ENCODE measurements at places on chromosomes 1 and 21.

DNA sequence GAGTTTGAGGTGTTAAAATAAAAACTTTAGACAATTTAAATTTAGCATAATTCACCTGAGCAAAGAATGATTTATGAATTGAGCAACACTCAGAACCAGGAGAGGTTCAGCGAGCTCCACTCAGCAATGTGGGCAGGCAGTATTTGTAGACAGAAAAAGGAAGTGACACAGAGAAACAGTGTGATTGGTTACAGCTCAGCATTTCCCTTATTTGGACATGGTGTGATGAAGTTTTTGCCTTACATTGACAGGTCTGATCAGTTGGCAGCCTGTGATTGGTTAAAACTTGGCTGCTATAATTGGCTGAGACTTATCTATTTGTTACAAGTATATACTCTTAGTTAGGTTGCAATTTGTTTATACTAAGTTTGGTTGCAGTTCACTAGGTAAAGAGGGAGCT is 621.2 kb upstream of the PRMT6 start:
- no peak for DNase-seq

- DNase-seq, result no peak
Observed at GRCh38 chr1:176220100-176220689, 13.1 kb upstream of the COP1 start.

GRCh38 chr1:67514786-67515185 is 84.6 kb upstream of the SERBP1 start:
- no peak for DNase-seq

- no peak for DNase-seq
Observed at GRCh38 chr1:244603498-244603897, 49.4 kb upstream of the DESI2 start.

GRCh38 chr1:223017291-223017690 is 125.8 kb downstream of the TLR5 start:
- no peak for DNase-seq

DNA sequence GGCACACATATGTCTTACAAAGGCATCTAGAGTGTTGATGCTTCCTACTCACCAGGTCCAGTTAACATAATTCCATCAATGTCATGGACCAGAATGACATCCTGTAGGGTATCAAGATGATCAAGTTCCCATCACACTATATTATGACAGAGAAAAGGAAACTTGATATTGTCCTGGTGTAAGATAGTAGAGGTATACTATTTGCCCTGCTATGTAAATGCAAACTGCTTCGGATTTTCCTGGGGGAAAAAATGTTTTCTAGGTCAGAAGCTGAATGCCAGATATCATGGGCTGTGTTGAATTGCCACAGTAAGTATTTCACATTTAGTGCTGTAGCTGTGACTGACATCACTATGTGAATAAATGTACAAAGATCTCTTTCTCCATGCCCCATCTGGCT is 16.2 kb upstream of the HYI start:
- DNase-seq, result no peak

DNA sequence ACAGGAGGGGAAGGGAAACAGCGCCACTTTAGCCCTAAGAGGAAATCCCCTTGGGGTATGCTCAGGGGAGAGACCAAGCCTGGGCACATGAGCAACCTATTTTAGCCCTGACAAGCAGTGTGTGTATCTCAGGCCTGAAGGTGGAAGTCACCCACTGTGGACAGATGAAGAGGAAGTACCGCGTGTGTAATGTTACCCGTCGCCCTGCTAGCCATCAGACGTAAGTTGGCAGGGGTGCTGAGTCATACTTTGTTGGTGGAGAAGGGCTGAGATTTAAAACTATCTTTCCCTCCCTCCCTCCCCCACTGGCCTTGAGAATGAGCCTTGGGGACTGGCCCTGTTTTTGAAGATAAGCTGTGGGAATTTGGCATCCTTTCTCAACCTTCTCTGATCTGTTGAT is 11.2 kb downstream of the AGO1 start:
- no peak for DNase-seq

DNA sequence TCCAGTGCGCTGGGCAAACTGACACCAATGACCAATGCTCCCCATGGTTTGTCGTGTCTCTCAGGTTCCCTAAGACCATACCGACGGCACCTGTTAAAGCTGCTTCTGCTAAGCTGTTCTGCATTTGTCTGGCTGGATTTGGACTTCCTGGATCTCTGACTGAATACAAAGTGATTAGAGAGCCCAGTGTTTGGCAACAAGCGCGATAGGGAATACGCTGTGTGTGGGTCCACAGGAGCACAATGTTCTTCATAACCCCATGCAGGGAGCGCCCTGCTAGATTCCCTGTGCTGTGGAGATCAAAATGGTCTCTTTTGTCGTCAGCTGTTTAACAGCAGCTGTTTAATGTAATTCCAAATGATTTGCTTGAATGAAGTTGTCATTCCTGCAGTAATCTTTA is 26.0 kb upstream of the ESRRG start:
- no peak for DNase-seq

DNA sequence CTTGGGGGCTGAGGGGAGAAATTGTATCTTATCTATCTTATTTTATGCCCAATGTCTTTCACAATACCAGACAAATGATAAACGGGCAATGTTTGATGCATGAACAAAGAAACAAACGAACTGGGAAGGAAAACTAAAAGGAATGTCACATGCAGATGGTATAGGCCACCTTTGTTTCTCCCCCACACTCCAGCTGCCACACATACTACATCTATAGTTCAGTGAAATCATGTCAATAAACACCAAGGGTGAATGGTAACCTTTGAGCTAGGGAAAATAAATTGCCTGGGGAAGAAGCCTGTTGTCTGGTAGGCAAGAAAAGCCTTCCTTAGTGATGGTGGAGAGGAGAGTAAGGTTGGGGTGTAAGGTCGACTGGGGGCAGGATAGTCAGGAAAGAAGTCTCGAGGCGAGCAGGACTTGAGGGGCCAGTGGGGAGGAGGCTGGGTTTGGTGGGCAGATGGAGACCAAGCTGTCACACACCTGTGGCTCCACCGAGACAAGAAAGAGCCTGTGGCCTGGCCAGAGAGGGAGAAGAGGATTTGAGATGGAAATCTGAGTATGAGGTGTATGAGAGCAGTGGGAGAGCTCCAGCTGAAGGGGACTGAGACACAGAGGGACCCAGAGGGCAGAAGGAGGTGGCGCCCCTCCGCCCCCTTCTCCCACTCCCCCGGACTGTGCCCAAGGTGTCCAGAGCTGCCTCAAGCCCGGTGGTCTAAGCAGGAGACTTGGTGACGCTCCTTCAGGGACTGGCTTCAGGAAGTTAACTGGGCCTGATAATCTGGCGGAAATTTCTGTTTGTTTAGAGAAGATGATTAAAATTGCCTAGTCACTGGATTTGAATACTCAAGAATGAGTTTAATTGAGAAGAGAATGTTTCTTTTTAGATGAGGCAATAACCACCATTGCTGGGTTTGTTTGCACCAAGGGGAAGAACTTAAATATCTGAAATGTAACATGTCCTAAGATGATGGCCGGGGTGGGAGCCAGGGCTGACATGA is 37.3 kb downstream of the ATF3 start:
- no peak for DNase-seq

DNA sequence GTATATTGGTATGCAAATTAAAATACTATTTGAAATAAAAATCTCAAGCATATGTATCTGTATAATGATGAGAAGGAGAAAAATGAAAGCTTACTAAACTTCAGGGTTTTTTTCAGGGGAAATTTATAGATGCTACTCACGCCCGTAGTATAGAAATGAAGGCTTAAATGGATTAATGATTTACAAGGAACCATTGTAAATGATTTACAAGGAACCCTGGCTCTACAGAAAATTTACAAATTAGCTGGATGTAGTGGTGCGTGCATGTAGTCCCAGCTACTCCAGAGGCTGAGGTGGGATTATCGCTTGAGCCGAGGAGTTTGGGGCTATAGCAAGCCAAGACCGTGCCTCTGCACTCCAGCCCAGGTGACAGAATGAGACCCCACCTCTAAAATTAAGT is 150.5 kb downstream of the PCBP3 start:
- DNase-seq, result no peak

GRCh38 chr1:167841530-167841929 is 72.4 kb downstream of the ADCY10 start:
- no peak for DNase-seq

DNA sequence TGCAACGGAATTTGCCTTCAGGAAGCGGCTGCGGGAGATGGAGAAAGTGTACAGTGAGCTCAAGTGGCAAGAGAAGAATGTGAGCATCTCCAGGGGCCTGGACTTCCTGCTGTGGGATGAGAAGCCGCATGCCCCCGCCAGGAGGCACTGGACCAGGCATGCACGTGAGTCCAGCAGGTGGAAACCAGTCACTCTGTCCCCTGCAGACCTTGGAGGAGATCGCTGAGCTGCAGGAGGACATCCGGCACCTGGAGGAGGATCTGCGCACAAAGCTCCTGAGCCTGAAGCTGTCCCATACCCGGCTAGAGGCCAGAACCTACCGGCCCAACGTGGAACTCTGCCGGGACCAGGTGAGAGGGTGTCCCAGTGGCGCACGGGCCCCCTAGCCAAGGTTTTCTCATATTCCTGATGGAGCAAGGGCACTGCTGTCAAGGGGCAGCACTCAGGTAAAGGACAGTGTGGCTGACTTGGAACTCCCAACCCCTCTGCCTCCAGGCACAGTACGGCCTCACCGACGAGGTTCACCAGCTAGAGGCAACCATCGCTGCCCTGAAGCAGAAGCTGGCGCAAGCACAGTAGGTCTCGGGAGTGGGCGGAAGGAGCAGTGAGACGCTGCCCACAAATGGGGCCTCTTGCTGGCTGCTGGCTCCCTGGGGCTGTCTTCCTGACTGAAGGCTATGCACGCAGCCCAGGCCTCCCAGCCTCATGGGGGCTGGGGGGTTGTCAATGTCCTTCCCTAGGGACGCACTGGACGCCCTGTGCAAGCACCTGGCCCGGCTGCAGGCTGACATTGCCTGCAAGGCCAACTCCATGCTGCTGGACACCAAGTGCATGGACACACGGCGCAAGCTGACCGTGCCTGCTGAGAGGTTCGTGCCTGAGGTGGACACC is 1.2 kb upstream of the ADPRS start:
- no peak for DNase-seq

- DNase-seq, result no peak
Observed at GRCh38 chr1:60672449-60672848, 409.9 kb upstream of the NFIA start.

- DNase-seq, result no peak
Observed at GRCh38 chr1:23816906-23817305, 8.3 kb downstream of the HMGCL start.

DNA sequence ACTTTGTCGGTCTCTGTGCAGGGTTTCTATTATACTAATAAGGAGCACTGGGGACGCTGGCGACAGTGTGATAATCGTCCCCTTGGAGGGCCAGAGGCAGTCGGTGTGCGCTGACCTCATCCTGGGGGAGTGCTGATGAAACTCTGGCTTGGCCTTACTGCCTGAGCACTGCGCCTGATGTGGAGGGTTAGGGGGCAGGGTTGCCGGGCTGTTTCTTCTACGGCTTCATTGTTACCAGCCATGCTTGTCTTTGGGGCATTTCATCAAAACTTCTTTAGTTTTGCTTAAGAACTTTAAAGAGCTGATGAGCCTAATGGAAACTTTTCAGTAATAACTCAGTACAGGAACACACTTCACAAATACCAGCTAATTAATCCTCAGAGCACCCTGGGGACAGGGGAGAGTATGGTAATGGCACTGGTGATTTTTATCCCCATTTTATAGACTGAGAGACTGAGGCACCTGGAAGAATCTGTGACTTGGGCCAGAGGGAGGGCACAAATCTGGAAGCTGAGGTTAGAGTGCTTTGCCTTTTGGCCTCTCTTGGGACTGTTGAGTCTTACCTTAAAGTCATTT is 81.8 kb downstream of the PEX14 start:
- no peak for DNase-seq

- DNase-seq, result no peak
Observed at GRCh38 chr1:99808391-99809115, 41.6 kb upstream of the AGL start.

DNA sequence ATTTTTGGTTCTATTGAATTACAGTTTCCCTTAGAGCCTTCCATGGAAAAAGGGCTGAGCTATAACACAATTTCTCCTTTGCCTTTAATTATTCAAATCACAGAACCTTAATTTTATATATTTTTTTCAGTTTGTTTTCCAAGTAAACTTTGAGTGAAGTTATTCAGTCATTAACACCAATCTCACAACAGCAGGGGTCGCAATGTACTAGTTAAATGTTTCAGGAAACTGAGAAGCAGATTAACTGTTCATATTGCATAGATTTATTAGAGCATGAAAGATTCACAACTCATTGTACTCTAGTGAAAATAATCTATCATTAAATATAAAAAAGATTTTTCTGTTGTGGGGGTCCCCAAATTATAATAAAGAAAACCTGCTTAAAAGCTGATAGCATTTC is 64.1 kb downstream of the KIFAP3 start:
- DNase-seq, result no peak

DNA sequence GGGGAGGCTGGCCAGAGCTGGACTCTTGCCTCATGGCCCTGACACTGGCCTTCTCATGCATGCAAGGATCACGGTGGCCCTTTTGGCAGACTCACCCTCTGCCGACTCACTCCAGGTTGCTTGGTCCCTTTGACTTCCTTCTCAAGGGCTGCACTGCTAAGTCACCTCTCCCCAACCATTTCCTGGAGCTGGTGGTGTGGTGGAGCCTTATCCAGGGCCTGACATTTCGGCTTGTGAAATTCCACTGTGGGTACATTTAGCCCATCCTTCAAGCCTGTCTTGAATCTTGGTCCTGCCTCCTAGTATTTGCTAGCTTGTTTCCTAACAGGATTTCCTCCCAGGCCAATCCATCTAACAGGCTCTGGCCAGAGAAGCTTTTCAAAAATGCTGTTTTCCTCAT is 52.6 kb upstream of the JUN start:
- DNase-seq, result no peak

- DNase-seq, result no peak
Observed at GRCh38 chr1:184553845-184554244, 167.0 kb downstream of the C1orf21 start.

GRCh38 chr1:11770011-11770410 is 8.0 kb downstream of the C1orf167 start:
- DNase-seq, result no peak

- DNase-seq, result no peak
Observed at GRCh38 chr1:26469558-26469957, 2.7 kb upstream of the HMGN2 start.

DNA sequence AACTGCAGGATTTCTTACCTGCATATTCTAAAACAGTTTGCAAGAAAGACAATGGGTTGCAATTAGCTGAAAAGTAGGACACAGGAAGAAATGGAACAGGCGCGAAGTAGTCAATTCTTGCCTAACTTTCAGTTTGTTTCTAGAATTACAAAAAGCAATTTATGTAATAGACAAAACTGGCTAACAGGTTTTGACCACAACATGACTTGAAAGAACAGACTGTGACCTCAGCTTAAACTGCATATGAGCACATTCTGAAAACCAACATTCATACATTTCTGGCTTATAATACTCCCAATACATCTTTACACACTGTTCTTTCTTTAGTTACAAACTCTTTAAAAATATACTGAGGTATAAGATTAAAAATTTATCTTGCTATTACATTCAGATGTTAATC is 405.9 kb upstream of the B3GALT2 start:
- no peak for DNase-seq

Data from ascending aorta (tissue), 2 donors.